ENCODE measurements at places on chromosomes 2 and 18. TPM values are rescaled to one million over a fixed set of nuclear protein-coding genes. Genes with fewer than 3 reads are reported as not detected.

Gene UPP2
- total RNA-seq, result not detected

Gene SLC25A12
- total RNA-seq, result 17.1 TPM

Gene SP9
- not detected for total RNA-seq

Gene SLC14A1
- total RNA-seq, result 5.6 TPM

Gene SULT6B1
- total RNA-seq, result not detected

GRCh38 chr2:123303731-123304130 is 721.4 kb upstream of the CNTNAP5 start:
- DNase-seq, result no peak

GRCh38 chr2:235627682-235628081 is 133.8 kb downstream of the AGAP1 start:
- no peak for DNase-seq

DNA sequence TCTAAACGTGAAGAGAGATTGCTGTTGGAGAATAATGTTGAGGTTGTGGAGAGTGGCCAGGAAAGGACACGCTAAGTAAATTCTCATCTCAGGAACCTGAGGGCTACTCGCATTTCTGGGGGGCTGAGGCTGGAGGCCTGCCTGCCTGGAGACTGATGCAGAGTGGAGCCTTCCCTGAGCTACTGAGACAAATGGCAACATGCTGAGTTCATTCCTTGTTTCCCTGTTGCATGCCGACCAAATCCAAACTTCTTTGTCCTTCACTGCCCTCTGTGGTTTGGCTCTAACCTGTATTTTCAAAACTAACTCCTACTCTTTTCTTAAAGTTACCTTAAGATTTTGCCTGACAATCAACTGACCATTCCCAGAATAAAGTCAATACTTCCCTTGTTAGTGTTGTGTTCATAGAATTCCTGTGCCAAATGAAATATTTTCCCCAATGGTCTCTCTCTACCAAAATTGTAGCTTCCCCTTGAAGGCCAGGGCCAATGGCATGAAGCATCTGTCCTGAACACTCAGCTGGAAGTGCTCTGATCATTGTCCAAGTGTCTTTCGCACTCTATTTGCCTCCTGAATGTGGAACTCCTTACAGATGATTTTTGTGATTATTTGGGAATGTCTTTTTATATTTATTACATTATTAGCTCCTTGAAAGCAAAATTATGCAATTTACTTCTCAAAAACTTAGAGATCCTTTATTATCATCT is 1085.6 kb downstream of the SOCS6 start:
- DNase-seq, result peak; percentile 48

Data from fibroblast of the aortic adventitia (primary cell).